Pancreas (tissue), 10 donors: ENCODE measurements at places on chromosomes 2 and 18. TPM values are rescaled to one million over a fixed set of nuclear protein-coding genes. Genes with fewer than 3 reads are reported as not detected.

The ZNF2 gene
- polyA plus RNA-seq = 0.80 TPM

- H3K36me3 ChIP-seq = no peaks in the 10 kb centered on the region
- no peaks in the 10 kb centered on the region for H3K27me3 ChIP-seq
- no peak for DNase-seq
- no peak overlapping the region for H3K4me3 ChIP-seq
- H3K27ac ChIP-seq = no peak overlapping the region
- H3K4me1 ChIP-seq = no peaks in the 10 kb centered on the region
Observed at GRCh38 chr2:62410015-62410453, 96.0 kb downstream of the TMEM17 start.

- H3K27me3 ChIP-seq = no peaks in the 10 kb centered on the region
- peak overlapping the region; percentile 26 for H3K4me3 ChIP-seq
- peaks cover 13% of the 10 kb centered on the region for H3K4me1 ChIP-seq
Observed at GRCh38 chr2:42132191-42132965, 36.8 kb upstream of the EML4 start.

The THSD7B gene
- 0.02 TPM for polyA plus RNA-seq

The CASP8 gene
- 5.7 TPM for polyA plus RNA-seq

The SERPINB11 gene
- not detected for polyA plus RNA-seq

DNA sequence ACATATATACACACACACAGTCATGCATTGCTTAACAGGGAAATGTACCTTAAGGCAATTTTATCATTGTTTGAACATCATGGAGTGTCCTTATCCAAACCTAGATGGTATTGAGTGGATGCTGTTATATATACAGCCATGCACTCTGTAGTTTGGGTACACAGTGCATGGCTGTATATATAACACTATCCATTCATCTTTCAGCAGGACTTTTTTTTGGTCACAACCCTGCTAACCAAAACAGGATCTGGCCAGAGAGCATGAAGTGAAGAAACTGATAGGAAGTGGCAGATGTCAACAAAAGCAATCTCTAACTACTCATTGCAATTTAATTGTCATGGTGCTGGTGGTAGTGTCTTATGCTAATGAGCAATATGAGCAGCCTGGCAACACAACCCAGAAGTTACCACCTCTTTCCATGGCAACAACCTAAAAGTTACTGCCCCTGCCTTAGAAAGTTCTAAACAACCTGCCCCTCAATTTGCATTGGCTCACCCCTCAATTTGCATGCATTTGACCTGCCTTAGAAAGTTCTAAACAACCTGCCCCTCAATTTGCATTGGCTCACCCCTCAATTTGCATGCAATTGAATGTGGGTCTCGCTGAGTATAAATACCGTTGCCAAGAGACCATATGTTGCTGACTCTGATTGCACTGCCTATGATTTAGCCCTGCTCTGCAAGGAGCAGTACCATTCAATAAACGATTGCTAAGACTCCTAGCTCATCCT is 434.9 kb downstream of the DSEL start:
- H3K4me3 ChIP-seq = no peak overlapping the region
- no peaks in the 10 kb centered on the region for H3K4me1 ChIP-seq
- no peaks in the 10 kb centered on the region for H3K36me3 ChIP-seq

DNA sequence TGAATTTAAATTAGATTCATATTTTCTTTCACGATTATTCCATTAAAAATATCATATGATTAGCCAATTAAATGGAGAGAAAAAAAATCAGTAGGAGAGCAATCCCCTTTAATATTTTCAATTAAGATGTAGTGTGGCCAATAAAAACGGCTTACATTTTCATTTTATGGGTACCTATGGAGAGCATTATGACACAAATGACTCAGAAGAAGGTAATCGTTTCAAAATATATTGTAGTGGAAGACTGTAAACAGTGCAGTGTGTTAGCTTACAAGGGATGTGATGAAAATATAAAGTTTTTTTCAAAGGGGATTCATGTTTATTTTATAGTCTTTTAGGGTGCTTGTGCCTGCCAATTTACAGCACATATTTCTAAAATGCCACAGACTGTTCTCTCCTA is 1507.4 kb upstream of the CELF4 start:
- no peaks in the 10 kb centered on the region for H3K36me3 ChIP-seq
- H3K27me3 ChIP-seq = no peaks in the 10 kb centered on the region
- H3K27ac ChIP-seq = no peak overlapping the region
- H3K4me1 ChIP-seq = no peaks in the 10 kb centered on the region
- no peak for DNase-seq

DNA sequence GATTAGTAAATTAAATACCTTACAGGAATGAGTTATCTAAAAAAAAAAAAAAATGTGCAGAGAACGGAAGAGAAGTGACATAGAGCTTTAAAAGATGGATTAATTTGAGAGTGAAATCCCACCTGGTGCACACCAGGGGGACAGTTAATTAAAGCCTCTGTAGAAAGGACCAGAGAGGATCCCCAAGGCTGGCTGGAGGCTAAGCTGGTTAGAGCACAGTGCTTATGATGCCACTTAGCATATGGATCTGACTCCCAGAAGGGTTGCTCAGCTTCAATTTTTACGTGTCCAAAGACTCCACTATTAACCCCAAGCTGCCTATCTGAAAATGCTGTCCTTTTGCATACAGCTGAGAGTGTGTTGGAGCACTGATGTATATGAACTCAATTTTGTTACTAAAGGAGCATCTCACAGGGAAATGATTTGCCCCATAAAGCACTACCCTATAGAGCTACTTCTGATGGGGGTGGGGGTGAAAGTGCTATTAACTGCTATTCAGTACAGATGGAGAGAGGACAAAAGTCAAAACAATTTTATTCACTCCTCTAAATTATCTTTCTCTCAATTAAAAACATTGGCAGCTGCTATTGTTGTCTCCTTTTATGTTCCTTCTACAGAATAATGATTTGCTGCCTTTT is 15.2 kb upstream of the SLC8A1 start:
- H3K27me3 ChIP-seq = no peaks in the 10 kb centered on the region
- no peak overlapping the region for H3K4me3 ChIP-seq
- no peak for DNase-seq
- H3K27ac ChIP-seq = no peak overlapping the region
- H3K36me3 ChIP-seq = no peaks in the 10 kb centered on the region

- H3K27me3 ChIP-seq = no peaks in the 10 kb centered on the region
- H3K27ac ChIP-seq = no peak overlapping the region
- H3K36me3 ChIP-seq = no peaks in the 10 kb centered on the region
- no peak for DNase-seq
- no peaks in the 10 kb centered on the region for H3K4me1 ChIP-seq
Observed at GRCh38 chr2:107681936-107682335, 144.8 kb upstream of the RGPD4 start.

- no peak overlapping the region for H3K27ac ChIP-seq
- no peak for DNase-seq
- H3K4me1 ChIP-seq = no peaks in the 10 kb centered on the region
Observed at GRCh38 chr18:59550174-59550516, 147.1 kb downstream of the CCBE1 start.

DNA sequence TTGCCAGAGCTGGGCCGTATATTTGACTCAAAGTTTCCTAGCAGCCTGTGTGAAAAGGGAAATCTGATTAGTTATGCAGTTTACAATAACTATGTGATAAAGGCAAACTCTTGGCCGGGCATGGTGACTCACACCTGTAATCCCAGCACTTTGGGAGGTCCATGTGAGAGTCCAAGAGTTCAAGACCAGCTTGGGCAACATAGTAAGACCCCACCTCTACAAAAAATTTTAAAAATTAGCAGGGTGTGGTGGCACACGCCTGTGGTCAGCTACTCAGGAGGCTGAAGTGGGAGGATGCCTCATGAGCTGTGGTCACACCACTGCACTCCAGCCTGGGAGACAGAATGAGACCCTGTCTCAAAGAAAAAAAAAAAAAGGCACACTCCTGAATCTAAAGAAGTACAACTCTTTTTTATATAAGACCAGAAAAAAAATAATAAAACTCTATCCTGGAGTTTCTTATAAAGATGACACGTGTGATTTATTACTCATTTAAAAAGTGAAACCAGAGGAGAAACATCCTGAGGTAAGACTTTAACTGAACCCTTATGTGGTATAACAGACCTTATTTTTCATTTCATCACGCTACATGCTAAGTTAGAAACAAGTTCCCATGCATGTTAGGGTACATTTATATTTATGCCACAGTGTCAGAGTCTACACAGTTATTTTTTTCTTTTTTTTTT is 32.6 kb upstream of the KCMF1 start:
- no peaks in the 10 kb centered on the region for H3K36me3 ChIP-seq
- no peak overlapping the region for H3K27ac ChIP-seq
- no peaks in the 10 kb centered on the region for H3K4me1 ChIP-seq

The GPR45 gene
- 0.09 TPM for polyA plus RNA-seq

DNA sequence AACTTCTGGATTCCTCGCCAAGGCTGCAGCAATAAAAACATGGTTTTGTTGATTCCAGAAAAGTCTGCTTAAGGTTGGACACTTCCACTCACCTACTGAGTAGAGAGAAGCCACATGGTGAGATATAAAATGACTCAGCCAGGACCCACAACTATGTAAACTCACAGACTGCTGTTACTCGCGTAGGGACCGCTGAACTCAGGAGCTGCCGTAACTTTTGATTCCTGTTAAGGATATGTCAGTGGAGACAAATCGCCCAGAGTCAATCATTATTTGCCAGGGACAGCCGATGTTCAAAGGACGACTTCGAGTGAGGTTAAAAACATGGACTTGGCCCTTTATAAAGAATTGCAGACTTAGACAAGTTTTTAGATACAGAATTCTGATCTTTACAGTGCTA is 25.6 kb downstream of the CYB5A start:
- peaks cover 5% of the 10 kb centered on the region for H3K36me3 ChIP-seq
- peak overlapping the region; percentile 42 for H3K27ac ChIP-seq
- no peaks in the 10 kb centered on the region for H3K27me3 ChIP-seq
- H3K4me1 ChIP-seq = peaks cover 17% of the 10 kb centered on the region

DNA sequence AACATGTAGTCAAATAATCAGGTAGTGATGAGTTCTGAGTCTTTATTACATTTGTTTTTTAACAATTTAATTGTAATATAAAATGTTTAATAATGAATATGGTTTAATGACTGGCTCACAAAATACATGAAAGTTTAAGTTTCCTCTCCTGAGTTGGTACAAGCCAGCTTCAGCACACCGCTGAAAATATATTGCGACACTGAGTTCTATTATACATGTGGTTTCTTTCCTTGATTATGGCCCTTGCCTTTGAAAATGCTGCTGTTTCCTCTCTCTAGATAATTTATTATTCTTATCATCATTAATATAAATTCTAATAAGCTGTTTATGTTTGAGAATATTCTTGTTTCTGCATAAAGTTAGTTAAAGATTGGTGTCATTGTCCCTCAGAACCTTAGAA is 249.3 kb downstream of the PARD3B start:
- DNase-seq = no peak
- no peak overlapping the region for H3K27ac ChIP-seq
- no peaks in the 10 kb centered on the region for H3K27me3 ChIP-seq
- H3K4me3 ChIP-seq = no peak overlapping the region

- no peak overlapping the region for H3K27ac ChIP-seq
- peak overlapping the region; percentile 69 for H3K4me3 ChIP-seq
- no peaks in the 10 kb centered on the region for H3K4me1 ChIP-seq
- no peaks in the 10 kb centered on the region for H3K36me3 ChIP-seq
Observed at GRCh38 chr2:70767079-70767698, 811 bp downstream of the ADD2 start.

- no peak overlapping the region for H3K27ac ChIP-seq
- H3K4me1 ChIP-seq = no peaks in the 10 kb centered on the region
- no peak for DNase-seq
- H3K27me3 ChIP-seq = no peaks in the 10 kb centered on the region
- no peak overlapping the region for H3K4me3 ChIP-seq
Observed at GRCh38 chr18:34039611-34040010, 185.1 kb downstream of the NOL4 start.

The SERPINB12 gene
- polyA plus RNA-seq = not detected

The RSAD2 gene
- 1.9 TPM for polyA plus RNA-seq

GRCh38 chr18:58668897-58669296 is 2.4 kb upstream of the MALT1 start:
- no peak for DNase-seq
- no peaks in the 10 kb centered on the region for H3K36me3 ChIP-seq
- no peaks in the 10 kb centered on the region for H3K4me1 ChIP-seq
- H3K27me3 ChIP-seq = no peaks in the 10 kb centered on the region
- no peak overlapping the region for H3K4me3 ChIP-seq
- H3K27ac ChIP-seq = no peak overlapping the region

The PJVK gene
- 5.0 TPM for polyA plus RNA-seq

DNA sequence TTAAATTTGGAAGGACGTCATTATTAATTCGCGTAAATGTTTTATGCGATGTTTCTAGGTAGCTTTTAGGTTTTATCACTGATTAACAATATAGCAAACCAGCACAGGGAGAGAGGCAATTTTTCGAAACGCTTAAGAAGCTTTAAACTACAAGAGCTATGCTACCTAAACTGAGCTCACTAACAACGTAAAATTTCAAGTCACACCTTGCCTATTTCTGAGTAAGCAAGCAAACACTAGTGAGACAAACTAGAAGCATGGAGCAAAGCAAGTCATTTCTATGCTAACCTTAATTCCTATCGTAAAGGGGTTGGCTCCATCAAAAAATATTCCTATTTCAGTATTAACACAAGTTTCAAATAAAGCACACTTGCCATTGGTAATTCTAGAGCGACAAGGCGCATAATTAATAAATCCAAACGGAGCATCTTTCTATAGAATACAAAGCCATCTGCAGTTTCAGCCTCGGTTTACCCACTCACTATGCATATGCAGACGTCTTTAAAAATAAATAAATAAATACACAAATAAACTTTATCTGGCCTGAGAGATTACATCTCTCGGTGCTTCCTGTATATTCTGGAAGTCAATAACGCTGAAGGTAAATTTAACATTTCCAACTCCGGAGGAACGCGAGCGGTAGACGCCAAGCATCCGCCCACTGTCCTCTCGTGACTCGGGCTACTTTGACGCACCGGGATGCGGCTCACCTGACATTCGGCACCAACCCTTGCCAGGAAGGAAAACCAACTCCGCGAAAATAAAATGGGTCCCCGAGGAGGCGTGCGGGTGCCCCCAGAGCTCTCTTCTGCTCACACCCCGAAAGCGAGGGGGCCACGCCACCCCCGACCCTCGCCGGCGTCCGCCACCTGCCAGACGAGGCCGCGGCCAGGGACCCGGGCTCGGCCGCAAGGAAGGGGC is 947 bp downstream of the ITSN2 start:
- peak; percentile 58 for DNase-seq
- peaks cover 6% of the 10 kb centered on the region for H3K4me1 ChIP-seq
- H3K4me3 ChIP-seq = peak overlapping the region; percentile 99

DNA sequence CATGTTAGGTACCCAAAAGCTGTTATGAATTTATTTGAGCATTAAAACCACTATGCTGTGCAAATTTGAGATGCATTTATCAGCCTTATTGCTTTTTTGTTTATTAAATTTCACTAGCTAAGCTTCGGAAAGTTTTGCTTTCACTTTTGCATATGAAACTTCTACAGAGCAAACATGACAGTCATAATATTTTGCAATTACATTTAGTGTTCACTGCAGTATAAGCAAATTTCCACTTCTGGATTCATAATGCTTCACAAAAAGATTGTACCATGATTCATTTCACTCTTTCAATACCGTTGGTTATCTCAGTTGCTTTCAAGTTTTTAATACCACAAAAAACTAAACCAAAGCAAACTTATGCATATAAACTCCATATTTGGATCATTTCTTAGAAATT is 228.7 kb upstream of the SLC8A1 start:
- no peak for DNase-seq
- H3K36me3 ChIP-seq = no peaks in the 10 kb centered on the region
- no peaks in the 10 kb centered on the region for H3K4me1 ChIP-seq
- no peak overlapping the region for H3K4me3 ChIP-seq

The TBR1 gene
- under 0.01 TPM for polyA plus RNA-seq

GRCh38 chr18:7521226-7521856 is 45.8 kb upstream of the PTPRM start:
- no peak for DNase-seq
- no peak overlapping the region for H3K27ac ChIP-seq
- H3K4me3 ChIP-seq = no peak overlapping the region
- no peaks in the 10 kb centered on the region for H3K27me3 ChIP-seq
